ENCODE measurements at places on chromosomes 2 and 18. TPM values are rescaled to one million over a fixed set of nuclear protein-coding genes. Genes with fewer than 3 reads are reported as not detected.

PDIA6 gene
- total RNA-seq, result 25.5 TPM

CREG2 gene
- 0.03 TPM for total RNA-seq

ACYP2 gene
- 10.9 TPM for total RNA-seq

CPLX4 gene
- not detected for total RNA-seq

RBM44 gene
- total RNA-seq, result 2.8 TPM

KCNG2 gene
- total RNA-seq, result not detected

UCN gene
- total RNA-seq, result 2.3 TPM

SPATA3 gene
- not detected for total RNA-seq

UGT1A5 gene
- total RNA-seq, result not detected

PIEZO2 gene
- total RNA-seq, result not detected

ALPG gene
- not detected for total RNA-seq

GRCh38 chr18:68507781-68508180 lies 207.1 kb downstream of the TMX3 start:
- no peak for DNase-seq

- no peak for DNase-seq
Measured at GRCh38 chr2:82790206-82791021, 1668.7 kb downstream of the SUCLG1 start.

GRCh38 chr2:207895274-207895860 lies 125.7 kb upstream of the FZD5 start:
- no peak for DNase-seq

GRCh38 chr2:115684345-115684744 lies 1241.9 kb downstream of the DPP10 start:
- DNase-seq, result no peak

- DNase-seq, result no peak
Measured at GRCh38 chr2:156657809-156658208, 221.6 kb downstream of the GPD2 start.

DNA sequence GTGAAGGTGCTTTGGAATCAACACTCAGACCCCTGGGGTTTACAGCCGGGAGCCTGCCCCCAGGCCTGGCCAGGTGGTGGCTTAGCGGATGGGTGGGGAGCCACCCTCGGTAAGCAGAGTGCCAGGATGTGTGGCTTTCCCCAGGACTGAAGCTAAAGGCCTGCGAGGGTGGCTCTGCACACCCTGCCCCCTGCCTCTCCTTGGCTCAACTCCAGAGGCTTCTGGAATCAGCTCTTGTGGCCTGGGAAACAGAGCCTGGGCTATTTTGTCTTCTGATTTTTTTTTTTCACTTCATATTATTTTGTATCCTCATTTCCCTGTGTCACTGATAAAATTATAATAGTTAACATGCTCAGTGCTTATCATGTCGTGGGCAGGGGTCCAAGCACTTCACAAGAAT lies 79.8 kb downstream of the RHOB start:
- no peak for DNase-seq

DNA sequence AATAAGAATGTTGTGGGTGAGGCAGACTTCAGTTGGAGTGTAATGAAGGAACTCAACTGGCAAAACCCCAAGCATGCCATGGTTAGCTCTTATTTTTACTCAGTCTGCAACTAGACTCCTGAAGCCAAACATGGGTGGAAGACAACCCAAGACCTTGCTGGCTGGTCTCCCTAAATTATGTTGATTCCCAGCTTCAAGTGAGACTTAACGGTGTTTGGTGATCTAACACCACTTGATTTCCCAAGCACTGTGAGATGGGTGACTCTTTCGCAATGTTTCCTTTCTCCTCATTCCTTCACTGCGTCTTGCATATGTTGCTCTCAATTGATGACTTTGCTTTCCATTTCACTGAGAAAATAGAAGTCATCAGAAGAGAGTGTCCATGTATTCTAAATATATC lies 693.1 kb downstream of the DCC start:
- no peak for DNase-seq

DNA sequence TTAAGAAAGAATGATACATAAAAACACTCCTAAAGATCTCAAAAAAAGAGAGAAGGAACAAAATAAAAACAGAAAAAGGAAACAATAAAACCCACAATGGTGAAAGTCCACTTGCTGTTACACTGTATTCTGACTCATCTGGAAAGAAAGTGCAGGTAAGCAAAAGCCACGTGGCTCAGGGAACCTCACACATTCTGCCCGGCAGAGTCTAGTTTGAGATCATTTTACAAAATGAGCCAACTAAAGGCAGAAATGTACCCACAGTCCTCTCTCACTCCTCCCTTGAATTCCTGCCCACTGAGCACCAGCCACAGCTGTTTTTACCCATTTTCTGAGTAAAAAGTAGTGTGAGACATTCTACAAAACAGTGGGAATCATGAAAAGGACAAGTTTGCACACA lies 10.0 kb downstream of the KCNH7 start:
- DNase-seq, result no peak

DNA sequence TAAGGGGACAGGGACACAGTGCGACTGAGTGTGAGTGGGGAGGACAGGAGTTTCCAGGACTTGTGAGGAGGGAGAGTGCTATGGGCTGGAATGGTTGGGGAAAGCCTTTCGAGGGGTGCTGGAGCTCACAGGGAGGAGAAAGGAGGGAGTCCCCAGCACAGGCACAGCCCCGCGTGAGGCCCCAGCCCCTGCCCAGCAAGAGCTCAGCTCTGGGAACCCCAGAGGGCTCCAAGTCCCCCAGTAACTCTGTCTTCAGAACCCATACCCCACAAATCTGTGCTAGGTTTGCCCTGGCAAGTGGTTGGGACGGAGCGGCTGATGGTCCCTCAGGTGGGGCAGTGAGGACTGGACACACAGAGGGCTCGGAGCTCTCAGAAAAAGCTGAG lies 75.4 kb downstream of the SFXN5 start:
- no peak for DNase-seq

GRCh38 chr2:170928036-170928823 lies 823 bp upstream of the GORASP2 start:
- DNase-seq, result no peak

GRCh38 chr2:187442378-187442777 lies 5.7 kb downstream of the CALCRL start:
- DNase-seq, result no peak

DNA sequence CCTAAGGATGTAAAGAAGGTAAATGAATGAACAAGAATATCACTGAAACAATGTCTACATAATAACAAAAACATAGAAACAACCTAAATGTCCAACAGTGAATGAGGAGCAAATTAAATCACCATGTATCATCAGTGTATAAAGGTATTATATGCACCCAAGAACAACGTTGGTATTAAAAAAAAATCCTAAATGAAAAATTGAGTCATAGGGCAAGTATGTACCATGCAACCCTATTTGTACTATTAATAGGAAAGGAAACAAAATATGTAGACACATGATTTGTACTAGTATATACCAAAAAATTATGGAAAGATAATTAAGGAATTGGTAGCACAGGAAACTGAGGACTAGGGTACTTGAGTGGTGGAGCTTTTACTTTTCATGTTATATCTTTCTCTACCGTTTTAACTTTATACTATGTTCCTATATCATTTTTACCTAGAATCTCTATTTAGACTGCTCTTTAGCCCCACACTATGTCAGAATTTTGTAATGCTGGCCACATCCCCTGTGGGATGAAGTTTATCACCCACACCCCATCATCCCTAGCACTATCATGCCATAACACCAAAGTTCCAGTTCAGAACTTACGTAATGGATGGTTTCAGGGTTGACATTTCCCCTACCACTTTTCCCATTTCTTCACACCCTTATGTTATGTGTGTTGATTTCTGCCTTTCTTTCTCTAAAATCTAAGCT lies 25.6 kb downstream of the IKZF2 start:
- DNase-seq, result no peak

- no peak for DNase-seq
Measured at GRCh38 chr2:9424447-9425164, 1.2 kb downstream of the CPSF3 start.

All from CD4-positive, alpha-beta T cell (primary cell).